Cortex of kidney (tissue), 1 donor: ENCODE measurements at places on chromosomes 5 and 9.

- DNase-seq: no peak
Observed at GRCh38 chr9:8845376-8845775, 1045.8 kb upstream of the DMAC1 start.

GRCh38 chr9:105237246-105237645, 7.2 kb upstream of the SLC44A1 start:
- no peak for DNase-seq

DNA sequence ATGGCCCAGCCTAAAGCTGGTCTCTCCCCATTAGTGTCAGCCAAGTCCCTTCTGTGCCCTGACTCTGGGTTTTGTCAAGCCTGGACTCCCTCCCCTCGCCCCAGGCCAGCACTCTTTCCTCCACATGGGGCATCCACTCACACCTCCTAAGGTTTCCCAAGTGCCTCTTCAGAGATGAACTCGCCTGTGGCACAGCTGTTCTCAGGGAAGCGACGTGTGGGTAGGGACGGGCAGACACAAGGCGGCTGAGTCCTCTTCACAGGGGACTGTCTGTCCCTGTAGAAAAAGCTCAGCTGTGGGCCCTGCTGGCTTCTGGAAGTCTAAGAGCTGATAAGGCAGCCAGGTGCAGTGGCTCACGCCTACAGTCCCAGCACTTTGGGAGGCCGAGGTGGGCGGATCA, 78.5 kb downstream of the CACNA1B start:
- no peak for DNase-seq

DNA sequence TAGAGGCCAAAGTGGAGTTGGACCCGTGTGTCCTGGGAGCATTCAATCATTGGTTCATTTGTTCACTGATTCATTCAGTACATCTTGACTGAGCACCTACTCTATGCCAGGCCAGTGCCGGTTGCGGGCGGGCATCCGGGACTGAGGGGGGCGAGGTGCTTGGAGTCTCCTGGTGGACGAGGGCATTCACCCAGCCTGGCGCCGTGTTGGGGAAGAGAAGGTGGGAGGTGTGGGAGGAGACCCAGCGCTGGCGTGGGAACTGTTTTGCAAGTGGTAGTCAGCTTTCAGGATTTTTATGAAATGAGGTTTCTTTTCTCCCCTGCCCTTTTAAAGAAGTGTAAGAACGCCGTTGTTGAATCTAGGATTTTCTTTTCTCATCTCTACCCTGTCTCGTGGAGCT, 37.2 kb downstream of the NCS1 start:
- DNase-seq: no peak
